AG09309 (cell line): ENCODE measurements at places on chromosomes 4 and X.
A peak's percentile ranks its signal among the peaks of the same experiment; 100 is the strongest.

DNA sequence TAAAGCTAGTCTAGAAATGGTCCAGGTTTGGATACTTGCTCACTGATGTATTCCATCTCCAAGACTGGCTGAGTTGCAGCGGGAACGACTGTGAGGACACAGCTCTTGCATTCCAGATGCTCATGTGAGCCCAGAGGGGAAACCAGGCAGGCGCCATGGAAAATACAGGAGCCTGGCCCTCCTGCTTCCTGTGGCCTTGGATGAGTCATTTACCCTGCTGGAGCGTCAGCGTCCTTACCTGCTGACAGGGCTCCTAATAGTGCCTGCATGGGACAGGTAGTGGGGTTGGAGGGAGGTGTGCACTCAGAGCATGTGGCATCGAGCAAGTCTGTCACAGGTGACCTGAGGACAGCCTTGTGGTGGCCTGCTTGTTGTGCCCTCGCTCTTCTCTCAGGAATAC, 69.4 kb downstream of the NSG1 start:
- DNase-seq = no peak

DNA sequence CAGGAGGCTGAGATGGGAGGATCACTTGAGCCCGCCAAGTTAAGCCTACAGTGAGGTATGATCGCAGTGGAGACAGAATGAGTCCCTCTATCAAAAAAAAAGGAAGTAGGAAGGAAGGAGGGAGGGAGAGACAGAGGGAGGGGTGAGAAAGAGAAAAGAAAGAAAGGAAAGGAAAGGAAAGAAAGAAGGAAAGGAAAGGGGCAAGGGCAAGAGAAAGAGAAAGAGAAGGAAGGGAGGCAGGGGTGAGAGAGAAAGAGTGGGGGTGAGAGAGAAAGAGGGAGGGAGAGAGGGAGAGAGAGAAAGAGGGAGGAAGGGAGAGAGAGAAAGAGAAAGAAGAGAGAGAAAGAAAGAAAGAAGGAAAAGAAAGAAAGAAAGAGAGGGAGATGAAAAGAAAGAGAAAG, 13.2 kb downstream of the ELF2 start:
- DNase-seq = no peak

DNA sequence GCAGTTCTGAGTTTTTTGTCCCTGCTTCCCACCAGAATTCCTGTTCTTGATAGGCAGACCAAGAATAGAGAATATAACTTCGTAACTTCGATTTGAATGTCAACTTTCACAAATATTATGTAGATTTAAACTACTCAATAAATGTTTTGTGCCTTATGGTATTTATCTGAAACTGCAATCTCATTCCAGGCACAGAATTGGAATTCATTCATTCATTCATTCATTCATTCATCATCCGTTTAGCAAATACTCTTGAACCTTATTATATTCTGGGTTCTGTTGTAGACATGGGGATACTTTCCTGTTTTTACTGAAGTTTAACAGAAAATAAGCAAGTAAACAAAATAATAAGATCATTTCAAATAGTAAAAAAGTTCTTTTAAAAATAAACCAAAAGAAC, 324.4 kb downstream of the UNC5C start:
- DNase-seq = no peak

- DNase-seq = no peak
These were observed 500 bp downstream of the GAR1 start for GRCh38 chr4:109816082-109816442.

- DNase-seq = peak; percentile 8
These were observed 42.8 kb downstream of the TENM3 start for GRCh38 chr4:182286035-182286434.

GRCh38 chrX:151735219-151735618, 673 bp downstream of the CNGA2 start:
- DNase-seq = no peak

DNA sequence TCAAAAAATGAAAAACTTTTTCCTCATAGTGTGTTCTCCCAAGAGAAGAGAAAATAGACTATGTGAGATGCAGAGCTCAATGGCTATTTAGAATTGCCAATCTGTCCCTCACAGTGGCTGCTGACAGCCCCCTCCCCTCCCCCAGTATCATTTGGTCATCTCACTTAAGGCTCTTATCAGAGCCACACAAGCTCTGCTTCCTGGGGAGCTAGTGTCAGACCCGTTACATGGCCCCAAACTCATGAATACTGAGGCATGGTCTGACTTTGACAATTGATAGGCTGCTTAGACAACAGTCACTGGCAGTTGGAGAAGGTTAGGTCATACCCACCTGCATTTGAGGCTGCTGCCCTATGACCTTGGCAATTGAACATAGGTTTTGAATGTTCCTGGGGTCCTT, 15.3 kb downstream of the RNF150 start:
- no peak for DNase-seq

- no peak for DNase-seq
These were observed 58.6 kb downstream of the DDX60L start for GRCh38 chr4:168421671-168422070.

GRCh38 chr4:63505714-63506460, 903.4 kb downstream of the TECRL start:
- DNase-seq = no peak

GRCh38 chr4:675036-675882, 917 bp downstream of the MYL5 start:
- DNase-seq = no peak

- DNase-seq = no peak
These were observed 3.0 kb downstream of the RPL10 start for GRCh38 chrX:154401045-154401799.

- no peak for DNase-seq
These were observed 54.2 kb upstream of the GRID2 start for GRCh38 chr4:92249541-92249940.

GRCh38 chr4:110705440-110705782, 82.5 kb upstream of the PITX2 start:
- DNase-seq = no peak

- DNase-seq = no peak
These were observed 48.2 kb downstream of the CLDN34 start for GRCh38 chrX:10015355-10015722.

DNA sequence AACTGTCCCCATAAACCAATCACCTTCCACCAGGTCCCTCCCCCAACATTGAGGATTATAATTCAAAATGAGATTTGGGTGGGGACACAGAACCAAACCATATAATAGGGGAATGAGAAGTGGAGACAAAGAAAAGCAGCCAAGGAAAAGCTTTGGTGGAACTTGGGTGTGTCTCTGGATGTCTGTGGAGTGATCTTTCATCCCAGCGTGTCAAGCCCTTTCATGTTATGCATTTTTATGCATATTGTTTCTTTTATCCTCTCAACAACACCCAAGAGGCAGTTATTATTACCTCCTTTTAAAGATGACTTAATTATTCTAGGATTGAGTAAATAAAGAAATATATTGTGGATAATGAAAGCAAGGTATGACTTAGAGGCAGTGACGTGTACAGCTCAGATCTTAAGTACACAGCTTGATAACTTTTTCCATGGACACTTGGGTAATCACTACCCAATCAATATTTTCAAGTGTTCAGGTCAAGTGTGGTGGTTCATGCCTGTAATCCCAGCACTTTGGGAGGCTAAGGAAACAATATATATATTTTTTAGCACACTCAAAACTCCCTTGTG, 42.6 kb upstream of the HOPX start:
- no peak for DNase-seq

DNA sequence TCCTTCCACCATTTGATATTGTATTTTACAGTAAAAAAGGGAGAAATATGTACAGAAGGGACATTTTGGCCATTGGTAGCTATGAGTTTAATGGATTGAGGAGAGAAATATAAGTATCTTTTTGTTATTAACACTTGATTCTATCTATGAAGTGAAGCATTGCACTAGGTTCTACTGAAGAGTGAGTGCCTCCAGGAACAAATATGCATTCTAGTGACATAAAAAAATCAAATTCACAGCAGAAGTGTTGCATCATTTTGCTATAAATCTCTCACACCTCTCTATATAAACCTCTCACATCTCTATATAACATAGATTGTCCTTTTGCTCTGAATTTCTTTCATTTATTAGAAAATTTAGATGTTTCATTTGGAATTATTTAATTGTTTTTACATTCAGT, 425 bp downstream of the SYTL5 start:
- DNase-seq = no peak

- DNase-seq = no peak
These were observed 706.6 kb upstream of the EPHA5 start for GRCh38 chr4:66376921-66377320.

DNA sequence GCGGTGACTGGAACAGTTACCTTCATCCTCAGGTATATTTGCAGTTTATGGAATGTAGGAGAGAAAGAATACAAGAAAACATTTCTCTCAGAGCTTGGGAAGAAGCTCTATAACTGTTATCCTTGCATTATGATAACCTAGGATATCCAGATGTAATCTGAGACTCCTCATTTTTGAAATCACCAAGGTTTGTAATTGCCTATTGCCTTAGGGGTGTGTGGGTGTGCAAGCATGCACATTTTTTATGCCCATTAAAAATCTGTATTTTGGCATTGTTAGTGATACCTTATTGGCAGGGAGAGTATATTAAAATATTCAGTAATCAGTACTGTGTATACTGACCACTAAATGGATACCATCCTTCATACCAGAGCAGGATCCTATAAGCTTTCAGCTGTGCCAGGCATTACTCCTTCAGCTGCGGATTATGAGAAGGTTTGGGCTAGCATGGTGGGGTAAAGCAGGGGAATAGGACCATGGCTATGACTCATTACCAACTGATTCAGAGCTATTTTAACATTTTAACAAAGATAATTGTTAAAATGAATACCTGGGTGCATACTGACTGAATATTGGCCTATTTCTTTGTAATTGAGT, 8.3 kb downstream of the SEC24B start:
- no peak for DNase-seq

DNA sequence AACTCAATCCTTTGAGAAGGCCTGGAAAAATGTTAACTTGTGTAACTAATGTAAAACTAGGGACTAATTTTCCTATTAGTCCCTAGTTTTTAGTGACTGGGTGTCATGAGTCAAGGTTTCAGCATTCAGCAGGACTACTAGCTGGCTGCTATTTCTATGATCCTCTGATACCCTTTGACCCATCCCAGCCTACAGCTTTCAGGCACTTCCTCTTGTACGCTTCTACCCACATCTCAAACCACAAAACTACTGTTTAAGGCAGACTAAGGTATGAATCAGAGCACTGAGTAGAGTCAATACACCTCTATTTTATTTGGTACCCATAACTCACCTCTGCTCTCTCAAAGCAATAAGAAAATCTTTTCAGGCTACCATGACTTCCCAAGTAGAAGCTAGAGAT, 809.6 kb downstream of the PDHA2 start:
- no peak for DNase-seq
